Large intestine (tissue), 12 donors: ENCODE measurements at places on chromosomes 12 and 14. TPM values are rescaled to one million over a fixed set of nuclear protein-coding genes. Genes with fewer than 3 reads are reported as not detected.

GRCh38 chr14:87940894-87941293 lies 52.1 kb downstream of the GALC start:
- DNase-seq, result no peak

DNA sequence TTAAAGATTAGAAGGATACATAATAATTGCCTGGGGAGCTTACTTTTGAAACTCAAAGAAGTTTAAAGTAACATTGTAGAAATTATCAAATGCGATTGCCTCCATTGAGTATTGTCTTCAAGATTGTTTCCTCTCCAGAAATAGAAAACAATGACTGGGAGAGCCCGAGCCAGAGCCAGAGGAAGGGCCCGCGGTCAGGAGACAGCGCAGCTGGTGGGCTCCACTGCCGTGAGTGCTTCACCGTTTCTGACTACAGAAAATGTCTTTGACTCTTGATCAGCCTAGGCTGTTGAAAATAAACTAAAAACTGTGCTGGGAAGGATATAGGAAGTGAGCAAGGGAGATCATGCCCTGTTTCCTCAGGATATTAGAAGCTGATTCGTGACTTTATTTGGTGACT lies 4.8 kb downstream of the PIWIL1 start:
- DNase-seq, result no peak

DNA sequence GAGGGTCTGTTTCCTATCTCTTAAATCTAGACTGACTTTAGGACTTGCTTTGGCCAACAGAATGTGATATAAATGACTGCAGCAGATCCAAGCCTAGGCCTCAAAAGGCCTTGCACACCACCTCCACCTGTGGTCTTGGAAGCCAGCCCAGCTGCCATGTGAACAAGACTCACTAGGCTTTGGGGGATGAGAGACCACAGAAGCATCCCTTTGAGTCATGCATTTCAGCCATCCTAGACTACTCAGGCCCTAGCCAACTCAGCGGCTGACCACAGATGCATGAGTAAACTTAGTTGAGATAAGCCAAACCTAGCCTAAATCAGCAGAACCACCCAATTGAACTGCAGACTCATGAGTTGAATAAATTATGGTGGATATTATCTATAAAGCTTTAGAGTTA lies 87.7 kb downstream of the KCNH5 start:
- no peak for DNase-seq

- DNase-seq, result no peak
Observed at GRCh38 chr12:123945287-123946151, 27.1 kb downstream of the CCDC92 start.

DNA sequence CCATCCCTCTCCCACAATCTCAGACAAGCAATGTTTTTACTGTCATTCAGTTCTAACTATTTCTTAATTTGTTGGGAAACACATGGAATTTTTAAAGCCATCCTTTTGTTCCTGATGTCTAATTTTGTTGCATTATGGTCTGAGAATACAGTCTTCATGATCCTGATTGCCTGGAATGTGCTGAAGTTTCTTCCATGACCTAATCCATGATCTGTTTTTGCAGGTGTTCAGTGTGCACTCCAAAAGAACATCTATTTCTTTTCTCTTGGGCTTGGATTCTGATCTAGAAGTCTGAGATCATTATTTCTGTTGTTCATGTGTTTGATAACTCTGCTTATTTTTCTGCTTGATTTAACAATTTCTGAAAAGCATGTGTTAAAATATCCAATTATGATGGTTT lies 43.2 kb upstream of the PHC1 start:
- DNase-seq, result no peak

DNA sequence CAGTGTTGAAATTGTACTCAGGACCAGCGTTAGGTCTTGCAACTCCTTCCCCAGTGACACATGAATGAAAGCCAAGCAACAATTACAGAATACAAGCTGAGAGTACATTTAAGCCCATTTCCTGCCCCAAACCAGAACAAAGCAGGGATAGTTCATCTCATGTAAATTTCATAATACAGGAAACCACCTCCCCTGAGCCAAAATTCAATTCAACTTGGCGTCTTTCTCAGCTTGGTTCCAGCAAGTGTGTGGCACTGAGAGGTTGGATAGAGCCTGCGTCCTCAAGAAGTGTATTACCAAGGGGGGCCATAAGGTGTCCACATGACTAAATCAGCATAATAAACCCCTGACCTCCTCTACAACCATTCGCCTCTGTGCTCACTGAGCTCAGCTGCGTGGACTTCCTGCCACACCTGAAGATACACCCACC lies 278.9 kb upstream of the CRY1 start:
- no peak for DNase-seq

DNA sequence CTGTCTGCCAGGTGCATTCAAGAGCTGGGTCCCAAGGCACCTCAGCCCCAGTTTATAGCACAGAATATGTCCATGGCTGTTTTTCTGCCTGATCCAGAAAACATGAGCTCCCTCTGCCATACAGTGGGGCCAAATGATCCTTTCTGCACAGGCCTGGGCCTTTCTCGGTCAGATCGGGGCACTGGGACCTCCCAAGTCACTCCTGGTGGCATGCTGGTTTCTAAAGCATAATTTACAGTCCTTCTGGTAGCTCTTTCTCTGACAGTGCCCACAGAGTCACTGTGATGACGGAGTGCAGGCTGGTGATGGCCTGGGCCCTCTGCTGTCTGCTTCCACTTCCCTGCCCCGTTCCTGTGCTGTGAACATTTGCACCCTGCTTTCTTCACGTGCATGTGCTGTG lies 99.2 kb downstream of the ADGRD1 start:
- no peak for DNase-seq

- no peak for DNase-seq
Observed at GRCh38 chr14:99246536-99247097, 25.4 kb downstream of the BCL11B start.

Gene ZNF410
- 38.5 TPM for polyA plus RNA-seq

Gene OR6C2
- not detected for polyA plus RNA-seq

Gene PTGDR
- polyA plus RNA-seq, result 1.5 TPM

Gene KRT85
- 0.03 TPM for polyA plus RNA-seq
